ENCODE measurements at places on chromosomes 16 and 17.

GRCh38 chr16:48158296-48158695 is 2.5 kb upstream of the ABCC12 start:
- no peak for DNase-seq

DNA sequence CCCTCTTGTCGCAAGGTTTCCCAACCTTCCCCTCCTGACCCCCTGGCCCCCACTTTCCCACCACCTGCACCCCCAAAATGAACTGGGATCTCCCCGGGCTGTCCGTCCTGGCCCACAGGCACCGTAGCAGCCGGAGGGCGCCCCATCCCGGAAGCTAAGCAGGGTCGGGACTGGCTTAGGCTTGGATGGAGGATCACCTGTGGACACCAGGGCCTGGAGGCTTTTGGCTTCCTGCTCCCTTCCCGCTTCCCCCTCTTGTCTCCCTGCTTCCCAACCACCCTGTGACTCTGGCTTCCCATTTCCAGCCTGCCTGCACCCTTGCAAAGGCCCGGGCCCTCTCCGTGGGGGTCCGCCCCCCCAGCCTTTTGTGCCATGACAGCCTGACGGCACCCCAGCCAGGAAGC is 2291.3 kb downstream of the TP53TG3F start:
- no peak for DNase-seq

GRCh38 chr17:70081885-70082284 is 6.9 kb downstream of the KCNJ16 start:
- no peak for DNase-seq

DNA sequence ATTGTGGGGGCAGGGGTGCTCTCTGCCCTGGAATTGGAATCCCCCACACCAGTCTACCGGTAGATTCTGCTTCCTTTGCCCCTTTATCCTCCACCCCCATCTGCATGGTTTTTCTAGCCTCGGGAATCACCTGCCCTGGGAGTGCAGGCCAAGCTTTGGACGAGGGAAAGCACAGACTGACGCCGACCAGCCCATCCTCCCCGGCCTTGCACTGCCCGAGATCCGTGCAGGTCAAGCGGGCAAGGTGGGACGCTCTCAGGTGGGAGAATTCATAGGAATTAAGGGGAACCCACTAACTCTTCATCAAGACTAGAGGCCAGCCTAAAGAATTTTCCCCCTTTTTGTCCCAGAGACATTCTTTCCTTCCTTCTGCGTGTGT is 9.9 kb upstream of the HOXB13 start:
- DNase-seq, result no peak

DNA sequence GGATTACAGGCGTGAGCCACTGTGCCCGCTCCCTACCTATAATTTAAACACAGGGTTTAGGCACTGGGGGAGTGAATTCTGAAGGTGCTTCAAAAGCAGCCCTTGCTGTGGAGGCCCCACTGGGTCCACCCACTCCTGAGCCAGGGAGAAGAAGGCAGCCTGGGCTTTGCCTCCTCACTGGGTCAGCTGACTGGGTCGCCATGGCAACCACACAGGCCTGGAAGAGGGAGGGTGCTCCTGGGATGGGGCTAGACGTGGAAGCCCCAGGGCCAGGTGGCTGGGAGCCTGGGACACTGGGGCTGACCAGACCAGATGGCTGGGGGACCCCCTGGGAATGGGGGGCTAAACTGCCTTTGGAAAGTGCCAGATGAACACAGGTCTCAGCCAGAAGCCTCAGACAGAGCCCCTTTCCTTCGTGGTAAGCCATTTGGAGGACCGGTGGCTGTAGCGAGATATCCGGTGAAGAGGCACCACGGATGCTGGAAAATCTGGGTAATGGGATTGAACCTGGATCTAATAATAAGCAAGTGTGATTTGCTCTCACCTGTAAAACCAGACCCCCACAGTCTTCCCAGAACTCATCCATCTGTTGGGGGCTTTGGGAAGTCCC is 32.9 kb downstream of the TRARG1 start:
- DNase-seq, result peak; percentile 61

DNA sequence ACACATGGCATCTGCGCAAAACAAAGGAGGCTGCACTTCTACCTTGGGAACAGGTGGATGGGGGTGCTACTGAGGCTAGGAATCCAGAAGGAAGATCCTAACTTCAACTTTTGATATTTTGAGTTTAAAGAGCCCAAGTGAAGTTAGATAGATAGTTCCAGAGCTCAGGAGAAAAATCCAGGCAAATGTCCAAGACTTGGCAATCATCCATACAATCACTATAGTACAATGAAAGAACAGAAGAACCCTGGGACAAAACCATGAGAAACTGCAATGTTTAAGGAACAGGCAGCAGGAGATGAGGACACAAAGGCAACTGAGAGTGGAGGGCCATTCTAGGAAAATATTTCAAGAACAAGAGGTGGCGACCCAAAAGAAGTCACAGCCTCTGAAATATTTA is 12.4 kb downstream of the CDYL2 start:
- no peak for DNase-seq

- DNase-seq, result no peak
These were observed 24.2 kb downstream of the ZNRF1 start for GRCh38 chr16:75023009-75023408.

DNA sequence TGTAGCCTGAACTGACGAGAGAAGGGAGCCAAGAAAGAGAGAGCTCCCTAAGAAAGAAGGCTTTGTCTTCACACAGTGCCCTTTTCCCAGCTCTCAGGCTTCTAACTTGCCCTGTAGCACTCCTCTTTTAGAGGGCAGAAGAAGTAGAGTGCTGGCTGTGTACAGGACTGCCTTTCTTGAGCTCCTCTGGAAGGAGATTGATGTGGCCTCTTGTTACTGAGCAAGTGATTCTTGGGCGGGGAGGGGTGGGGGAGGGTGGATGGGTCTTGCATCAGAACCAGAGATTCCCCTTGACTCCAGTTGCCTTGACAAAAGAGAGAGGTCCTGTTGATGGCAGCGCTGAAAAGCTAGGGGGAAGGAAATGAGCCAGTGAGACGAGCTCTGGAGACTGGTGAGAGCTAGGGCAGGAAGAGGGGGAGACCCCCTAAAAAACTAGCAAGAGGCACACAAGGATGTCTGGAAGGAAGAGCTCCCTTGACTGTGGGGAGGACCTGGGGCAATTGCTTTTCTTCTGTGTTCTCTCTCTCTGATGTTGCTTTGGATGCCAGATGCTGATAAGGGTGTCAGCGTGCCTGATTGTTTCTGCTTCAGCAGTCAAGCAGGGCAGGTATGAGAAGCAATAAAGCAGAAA is 18.4 kb downstream of the GPR179 start:
- DNase-seq, result no peak

DNA sequence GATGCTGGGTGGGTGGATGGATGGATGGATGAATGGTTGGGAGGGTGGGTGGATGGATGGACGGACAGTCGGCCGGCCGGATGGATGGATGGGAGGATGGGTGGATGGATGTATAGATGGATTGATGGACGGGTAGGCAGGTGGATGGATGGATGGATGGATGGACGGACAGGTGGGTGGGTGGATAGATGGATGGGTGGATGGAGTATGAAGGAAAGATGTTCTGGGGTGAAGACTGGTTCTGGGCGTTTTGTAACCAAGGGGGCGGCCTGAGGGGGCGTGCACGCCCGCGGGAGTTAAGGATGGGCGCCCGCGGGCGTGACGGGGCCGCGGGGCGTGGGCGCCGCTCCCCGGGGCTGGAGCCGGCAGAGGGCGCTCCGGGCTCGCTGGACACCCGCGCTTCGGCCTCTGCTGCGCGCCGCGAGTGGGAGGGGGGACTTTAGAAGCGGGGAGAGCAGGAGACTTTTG is at the start of gene NECAB2:
TSS of gene NECAB2 (plus strand) at position 407 of the 468 bp plus-strand sequence. CDS start 405 bp downstream, outside the sequence.
- peak; percentile 81 for DNase-seq

DNA sequence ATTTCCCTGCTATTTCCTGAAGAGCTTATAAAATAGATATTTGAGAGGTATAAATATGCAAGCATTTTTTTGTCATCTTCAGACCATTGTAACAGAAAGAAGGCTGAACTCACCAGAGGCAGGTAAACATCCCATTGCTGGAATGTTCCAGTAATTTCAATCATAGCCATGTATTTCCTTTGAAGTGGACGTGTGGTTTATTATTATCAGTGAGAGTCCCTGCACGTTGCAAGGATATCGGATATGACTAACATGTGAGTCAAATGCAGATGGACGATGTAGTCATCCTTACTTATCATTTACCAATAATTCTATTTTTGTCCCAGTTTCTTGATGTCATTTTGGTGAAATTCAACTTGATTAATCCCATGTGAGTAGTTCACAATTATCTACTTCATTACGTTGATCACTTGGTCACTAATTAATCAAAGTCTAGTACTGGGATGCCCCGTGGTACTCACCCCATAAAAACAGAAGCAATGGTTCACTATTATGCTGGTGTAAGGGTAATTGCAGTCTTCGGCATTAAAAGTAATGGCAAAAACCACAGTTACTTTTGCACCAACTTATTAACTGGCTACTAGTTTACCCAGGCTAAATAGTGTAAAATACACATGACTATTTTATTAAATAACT is 89.5 kb downstream of the VAT1L start:
- DNase-seq, result no peak

DNA sequence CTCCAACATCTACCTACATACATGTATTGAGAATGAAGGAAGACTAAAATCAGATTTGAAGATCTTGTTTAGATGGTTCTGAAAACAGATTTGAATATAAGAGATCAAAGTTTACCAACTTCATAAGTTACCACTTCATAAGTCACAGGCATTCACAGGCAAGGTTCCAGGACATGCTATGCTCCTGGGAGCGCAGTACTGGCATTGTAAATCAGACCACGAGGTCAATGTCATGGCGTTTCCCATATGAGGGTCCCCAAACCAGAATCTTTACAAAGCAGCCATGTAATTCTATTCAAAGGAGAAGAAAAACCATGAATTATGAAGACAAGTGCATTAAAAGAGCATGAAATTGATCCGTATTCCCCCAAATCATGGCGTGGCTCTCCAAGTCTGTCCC is 3.0 kb downstream of the CDH11 start:
- no peak for DNase-seq

DNA sequence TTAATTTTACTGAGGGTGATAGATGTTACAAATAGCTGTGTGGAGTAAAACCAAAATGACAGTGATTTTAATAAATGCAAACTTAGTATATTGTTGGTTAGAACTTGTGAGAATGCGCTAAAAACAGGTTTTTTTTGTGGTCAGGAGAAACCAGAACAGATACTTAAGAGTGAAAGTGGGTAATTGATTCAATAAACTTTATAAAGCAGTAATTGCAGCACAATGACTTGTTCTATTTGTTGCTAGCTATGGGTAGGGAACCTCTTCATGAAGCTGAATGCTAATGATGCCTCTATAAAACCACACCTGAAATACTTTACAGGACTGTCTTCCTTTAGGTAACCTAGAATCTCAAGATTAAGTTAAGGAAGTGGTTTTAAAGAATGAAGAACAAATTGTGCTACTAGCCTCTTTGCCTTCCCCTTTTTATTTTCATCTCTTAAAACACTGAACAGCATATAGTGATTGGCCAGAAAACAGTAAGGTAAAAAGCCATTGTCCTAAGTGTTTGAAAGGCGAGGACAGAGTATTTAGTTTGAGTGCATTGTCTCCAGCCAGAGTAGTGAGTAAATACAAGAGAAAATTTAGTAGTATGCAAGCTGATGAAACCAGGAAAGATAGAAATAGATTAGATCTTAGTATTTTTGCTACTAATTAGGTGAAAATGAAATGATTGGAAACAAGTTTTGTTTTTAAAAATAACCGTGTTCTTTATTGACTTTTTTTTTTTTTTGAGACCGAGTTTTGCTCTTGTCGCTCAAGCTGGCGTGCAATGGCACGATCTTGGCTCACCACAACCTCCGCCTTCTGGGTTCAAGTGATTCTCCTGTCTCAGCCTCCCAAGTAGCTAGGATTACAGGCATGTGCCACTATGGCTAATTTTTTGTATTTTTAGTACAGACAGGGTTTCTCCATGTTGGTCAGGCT is 6.0 kb downstream of the GGNBP2 start:
- DNase-seq, result no peak

- no peak for DNase-seq
These were observed 254.6 kb downstream of the HS3ST3A1 start for GRCh38 chr17:13346996-13347762.

Measured in HEK293T (cell line).